CD4-positive, alpha-beta T cell treated with Interferon alpha-2 for 1 hour (primary cell): ENCODE measurements at places on chromosomes 16 and 17.

- DNase-seq = no peak
These were observed 4.4 kb downstream of the GAA start for GRCh38 chr17:80105762-80106161.

- DNase-seq = no peak
These were observed 18.9 kb upstream of the SLC25A19 start for GRCh38 chr17:75307957-75308731.

GRCh38 chr16:88002749-88003148 is 51.5 kb downstream of the BANP start:
- no peak for DNase-seq

- DNase-seq = peak; percentile 39
These were observed 21.8 kb upstream of the FOXK2 start for GRCh38 chr17:82497483-82498405.

- no peak for DNase-seq
These were observed 44.3 kb downstream of the HOXB1 start for GRCh38 chr17:48486557-48486956.

- no peak for DNase-seq
These were observed 551.2 kb upstream of the CA10 start for GRCh38 chr17:52709724-52710123.

DNA sequence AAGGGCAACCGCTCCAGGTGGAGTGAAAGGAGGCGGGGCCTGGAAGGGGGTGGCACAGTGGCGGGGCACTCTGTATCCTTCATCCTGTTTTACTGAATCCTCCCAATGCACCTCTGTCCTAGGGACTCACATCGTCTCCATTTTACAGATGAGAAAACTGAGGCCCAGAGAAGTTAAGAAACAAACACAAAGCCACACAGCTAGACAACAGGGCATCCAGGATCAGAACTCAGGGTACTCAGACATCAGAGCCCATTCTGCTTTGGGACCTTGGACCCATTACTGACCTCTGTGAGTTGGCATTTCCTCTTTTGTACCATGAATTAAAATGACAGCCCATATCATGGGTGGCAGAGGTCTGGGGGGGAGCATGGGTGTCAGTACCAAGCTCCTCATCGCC is 129.2 kb downstream of the CPPED1 start:
- no peak for DNase-seq

DNA sequence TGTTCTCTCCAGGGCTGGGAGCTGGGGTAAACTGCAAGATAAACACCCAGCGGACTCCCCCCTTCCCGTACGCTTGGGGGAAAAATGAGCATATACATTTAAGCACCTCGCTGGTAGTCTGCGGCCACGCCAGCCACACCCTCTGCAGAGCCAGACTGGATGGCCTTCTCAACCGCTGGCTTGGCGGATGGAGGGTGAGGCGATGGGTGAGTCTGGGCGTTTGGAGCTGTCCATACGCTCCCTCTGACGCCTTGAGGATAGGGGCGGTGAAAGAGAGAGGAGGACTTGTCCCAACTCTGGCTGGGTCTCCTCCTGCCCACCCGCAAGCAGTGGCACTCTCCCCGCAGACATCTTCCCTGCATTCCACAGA is 1.0 kb downstream of the ITGA3 start:
- DNase-seq = peak; percentile 3

DNA sequence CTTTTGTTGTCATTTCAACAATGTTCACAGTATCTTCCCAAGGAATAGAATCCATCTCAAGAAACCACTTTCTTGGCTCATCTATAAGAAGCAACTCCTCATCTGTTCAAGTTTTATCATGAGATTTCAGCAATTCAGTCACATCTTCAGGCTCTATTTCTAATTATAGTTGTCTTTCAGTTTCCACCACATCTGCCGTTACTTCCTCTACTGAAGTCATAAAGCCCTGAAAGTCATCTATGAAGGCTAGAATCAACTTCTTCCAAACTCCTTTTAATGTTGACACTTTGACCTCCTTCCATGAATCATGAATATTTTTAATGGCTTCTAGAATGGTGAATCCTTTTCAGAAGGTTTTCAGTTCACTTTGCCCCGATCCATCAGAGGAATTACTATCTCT is 102.1 kb downstream of the CDH13 start:
- DNase-seq = no peak

DNA sequence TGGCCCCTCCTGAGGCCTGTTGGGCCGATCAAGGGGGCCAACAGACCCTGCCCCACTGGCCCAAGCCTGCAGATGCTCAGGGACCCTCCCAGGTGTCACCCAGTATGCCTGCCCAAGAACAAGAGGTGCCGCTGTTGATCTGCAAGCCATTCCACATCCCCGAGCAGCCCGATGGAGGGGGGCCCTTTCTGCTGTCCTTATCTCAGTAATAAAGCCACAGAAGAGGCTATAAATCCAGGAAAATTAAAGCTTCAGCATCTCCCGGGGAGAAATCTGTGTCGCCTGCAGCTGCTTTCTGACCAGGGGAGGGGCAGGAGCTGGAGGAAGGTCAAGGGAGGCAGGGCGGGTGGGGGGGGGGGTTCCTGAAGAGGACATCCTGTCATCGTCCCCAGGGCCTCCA is 11.7 kb upstream of the CACNA1H start:
- no peak for DNase-seq

GRCh38 chr17:34988644-34989043 is 8.3 kb downstream of the LIG3 start:
- DNase-seq = no peak
